ENCODE measurements at places on chromosomes 12 and 14.
A peak's percentile ranks its signal among the peaks of the same experiment; 100 is the strongest.

GRCh38 chr14:56742391-56742878 lies 67.8 kb downstream of the OTX2 start:
- DNase-seq = no peak

DNA sequence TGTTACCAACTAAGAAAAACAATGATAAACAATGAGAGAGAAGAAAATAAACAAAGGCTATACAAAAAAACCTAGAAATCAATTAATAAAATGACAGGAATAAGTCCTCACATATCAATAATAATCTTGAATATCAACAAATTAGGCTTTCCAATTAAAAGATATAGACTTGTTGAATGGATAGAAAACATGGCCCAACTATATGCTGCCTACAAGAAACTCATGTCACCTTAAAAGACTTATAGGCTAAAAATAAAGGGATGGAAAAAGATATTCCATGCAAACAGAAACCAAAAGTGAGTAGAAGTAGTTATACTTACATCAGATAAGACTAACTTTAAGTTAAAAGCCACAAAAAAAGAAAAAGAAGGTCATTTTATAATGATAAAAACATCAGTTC lies 183.9 kb downstream of the MYRFL start:
- DNase-seq = no peak

DNA sequence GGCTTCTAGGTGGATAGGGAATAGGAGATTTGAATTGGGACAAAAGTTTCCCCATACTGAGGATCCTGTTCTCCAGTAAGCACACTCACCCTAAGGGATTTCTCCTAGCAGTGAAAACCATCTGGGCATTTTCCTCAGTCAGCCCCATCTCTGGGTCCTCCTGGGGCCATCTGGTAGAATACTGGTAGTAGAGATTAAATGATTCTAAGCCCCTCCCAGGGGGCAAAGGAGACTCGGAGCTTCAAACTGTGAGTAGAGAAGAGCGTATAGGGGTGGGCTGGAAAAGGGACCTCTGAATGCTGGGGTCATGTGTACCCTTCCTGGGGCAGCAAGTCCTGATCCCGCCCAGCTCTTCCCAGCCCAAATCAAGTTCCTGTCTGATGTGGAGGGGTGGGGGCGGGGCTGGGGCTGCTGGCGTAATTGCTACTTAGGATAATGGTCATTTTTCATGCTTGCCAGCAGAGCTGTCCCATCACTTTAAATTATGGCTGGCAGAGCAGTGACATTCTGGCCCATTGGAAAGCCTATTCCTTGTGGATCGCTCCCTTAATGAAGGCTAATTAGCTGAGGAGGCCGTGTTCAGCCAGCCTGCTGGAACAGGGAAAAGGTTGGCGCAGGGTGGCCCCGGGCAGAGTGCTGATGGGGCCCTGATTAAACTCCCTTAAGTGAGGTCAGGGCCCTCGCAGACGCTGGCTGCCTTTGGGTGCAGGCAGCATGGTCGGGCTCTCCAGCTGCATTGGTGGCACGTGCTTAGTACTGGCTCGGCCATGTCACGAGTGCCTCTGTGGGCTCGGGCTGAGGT lies 127.8 kb downstream of the TSPAN9 start:
- DNase-seq = no peak

GRCh38 chr12:69929531-69929930 lies 104.5 kb downstream of the MYRFL start:
- no peak for DNase-seq

DNA sequence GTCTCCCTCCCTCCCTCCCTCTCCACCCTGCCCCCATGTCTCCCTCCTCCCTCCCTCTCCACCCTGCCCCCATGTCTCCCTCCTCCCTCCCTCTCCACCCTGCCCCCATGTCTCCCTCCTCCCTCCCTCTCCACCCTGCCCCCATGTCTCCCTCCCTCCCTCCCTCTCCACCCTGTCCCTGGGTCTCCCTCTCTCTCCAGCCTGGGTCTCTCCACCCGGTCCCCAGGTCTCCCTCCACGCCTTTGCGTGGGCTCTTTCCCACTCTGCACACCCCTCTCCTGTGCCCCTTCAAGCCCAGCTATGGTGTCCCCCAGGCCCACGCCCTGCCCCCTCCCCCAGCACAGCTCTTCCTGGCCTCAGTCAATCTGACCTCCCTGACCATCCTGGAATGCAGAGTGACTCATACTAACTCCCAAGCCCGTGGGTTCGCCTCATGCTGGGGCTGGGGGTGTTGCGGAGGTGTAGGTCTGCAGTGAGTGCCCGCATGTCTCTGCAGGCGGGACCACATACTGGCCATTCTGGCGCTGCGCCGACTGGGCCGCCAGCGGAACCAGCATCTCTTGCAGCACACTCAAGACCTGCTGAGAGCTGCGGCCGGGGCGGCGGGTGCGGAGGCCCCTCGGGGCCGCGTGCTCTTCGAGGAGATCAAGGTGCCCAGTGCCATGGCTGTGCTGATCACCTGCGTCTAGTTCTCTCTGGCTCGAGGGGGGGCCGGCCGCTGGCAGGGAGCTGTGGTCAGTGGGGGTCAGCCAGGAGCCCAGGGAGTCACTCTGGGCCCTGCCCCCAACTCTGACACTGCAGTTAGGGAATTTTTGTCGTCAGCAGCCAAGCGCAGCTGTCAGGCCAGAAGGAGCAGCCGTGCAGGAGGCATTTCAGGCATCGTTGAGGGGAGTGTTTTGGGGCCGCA lies 13.5 kb upstream of the TNFAIP2 start:
- no peak for DNase-seq

DNA sequence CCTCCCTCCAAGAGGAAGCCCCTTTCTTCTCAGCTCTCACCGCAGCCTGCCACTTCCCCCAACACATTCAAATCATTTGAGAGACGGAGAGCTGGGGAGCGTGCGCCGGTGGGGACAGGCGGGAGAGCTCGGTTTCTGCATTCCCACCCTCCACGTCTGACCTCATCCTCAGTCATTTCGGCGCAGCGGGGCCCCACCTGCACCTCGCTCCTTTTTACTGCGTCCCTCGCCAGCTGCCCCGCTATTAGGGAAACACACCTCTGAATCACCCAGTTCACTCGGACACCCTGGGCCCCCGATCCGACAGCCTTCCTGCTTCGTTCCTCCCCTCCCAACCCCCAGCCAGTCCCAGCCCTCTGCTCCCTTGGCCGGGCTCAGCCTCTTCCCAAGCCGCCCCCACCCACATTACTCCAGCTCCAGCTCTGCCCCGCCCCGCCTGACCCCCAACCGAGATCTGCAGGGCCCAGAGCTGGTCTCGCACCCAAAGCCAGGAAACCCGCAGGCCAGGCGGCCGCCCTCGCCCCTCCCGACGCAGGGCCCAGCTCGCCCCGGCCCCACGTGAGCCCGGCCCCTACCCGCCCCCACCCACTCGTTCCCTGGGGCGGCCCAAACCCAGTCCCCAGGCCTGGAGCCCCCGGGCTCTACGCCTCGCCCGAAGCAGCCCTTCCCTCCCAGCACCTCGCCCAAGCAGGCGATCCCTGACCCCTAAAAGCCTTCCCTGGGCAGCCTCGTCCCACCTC lies 783 bp downstream of the CORO1C start:
- DNase-seq = peak; percentile 53

DNA sequence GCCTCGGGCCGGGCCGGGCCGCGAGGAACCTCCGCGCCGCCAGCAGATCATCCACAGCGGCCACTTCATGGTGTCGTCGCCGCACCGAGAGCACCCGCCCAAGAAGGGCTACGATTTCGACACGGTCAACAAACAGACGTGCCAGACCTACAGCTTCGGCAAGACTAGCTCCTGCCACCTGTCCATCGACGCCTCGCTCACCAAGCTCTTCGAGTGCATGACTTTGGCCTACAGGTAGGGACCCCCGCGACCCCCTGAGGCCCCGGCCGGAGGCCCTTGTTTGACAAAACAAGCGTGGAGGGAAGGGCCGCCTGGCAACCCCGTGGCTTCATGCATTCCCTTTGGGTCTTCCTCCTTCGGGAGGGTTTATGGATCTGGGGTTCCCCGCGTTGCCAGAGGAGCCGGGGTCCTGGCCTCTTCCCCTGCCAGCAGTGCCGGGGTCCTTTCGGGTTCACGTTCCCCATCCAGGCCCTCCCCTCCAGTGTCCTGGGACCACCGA lies 526 bp downstream of the MLXIP start:
- DNase-seq = no peak

- DNase-seq = no peak
Measured at GRCh38 chr14:31876741-31877140, 200.4 kb upstream of the ARHGAP5 start.

GRCh38 chr14:76328457-76329137 lies 47.3 kb upstream of the ESRRB start:
- no peak for DNase-seq

DNA sequence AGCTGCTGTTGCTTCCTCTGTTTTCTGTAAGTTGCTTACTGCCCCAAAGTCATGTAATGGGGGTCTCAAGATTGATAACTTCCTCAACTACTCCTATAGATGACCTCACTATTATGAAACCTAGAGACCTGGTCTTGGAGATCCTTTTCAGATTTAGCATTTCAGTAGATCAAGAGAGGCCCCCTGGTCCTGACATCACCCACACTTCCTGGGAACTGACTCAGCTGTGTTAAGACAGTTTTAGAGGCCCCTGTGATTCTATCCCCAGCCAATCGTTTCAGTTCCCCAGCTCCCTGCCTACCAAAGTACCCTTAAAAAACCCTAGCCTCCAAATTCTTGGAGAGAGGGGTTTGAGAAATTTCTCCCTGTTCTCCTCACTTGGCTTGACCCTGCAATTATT lies 9.2 kb upstream of the ARG2 start:
- DNase-seq = no peak

- no peak for DNase-seq
Measured at GRCh38 chr12:117502633-117503032, 141.2 kb upstream of the NOS1 start.

- no peak for DNase-seq
Measured at GRCh38 chr12:89828575-89828974, 119.9 kb upstream of the ATP2B1 start.

GRCh38 chr14:95901054-95901453 lies 24.4 kb downstream of the TUNAR start:
- no peak for DNase-seq

Measured in thoracic aorta (tissue), 2 donors.